ENCODE measurements at places on chromosomes 3 and 15. TPM values are rescaled to one million over a fixed set of nuclear protein-coding genes. Genes with fewer than 3 reads are reported as not detected.

Gene EHD4
- 7.5 TPM for polyA plus RNA-seq

DNA sequence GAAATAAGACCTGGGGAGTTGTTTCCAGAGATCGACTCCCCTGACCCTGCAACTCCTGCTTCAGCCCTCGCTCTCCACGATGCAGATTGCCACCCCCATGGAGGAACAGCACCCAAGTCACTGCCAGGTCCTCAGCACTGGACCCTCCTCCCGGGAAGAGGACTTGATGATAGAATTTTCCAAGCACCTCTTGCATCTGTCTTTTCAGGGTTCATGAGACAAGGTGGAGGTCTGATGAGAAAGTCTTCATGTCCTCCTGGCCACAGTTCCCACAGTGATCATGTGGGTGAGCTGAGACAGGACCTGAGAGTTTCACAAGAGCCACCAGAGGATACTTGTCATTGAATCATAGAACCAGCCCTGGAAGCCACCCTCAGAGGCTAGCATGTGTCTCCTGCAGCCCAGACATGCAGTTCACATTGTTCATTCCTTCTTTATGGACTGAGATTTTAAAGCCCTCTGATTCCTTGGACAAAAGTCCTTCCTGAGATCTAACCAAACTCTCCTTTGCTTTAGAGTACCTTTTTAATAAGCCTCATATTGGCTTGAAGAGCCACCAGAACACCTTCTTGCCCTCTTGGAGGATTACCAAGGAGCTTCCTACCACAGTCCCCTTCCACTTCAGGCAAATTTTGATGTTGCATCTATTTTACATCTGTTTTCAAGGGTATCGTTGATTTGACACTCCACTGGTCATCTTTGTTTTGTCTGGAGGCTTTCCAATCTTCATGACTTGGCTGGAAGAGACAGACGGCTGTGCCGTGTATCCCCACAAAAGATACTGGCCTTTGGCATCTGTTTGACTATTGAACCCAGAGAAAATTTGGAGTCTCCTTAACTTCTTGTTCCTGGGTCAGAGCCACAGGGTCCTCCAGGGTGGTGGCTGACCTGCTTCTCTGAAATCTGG is 224.8 kb upstream of the BHLHE40 start:
- no peak for DNase-seq

DNA sequence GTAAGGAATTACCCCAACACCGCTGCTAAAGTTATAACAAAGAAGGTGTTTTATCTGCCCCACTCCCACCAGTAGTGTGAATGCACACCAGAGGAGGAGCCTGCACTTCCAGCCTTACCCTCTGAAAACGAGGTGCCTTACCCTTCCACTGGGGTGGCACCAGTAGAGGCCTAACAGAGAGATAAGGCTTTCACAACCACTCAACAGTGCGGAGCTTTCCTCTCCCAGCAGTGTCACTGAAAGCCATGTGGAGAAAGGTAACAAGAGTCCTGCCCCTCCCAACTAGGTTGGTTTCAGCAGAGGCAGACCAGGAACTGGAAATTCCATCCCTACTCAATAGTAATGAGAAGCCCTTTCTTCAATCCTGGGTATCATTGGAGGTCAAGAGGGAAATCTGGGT is 539.2 kb downstream of the VGLL3 start:
- no peak for DNase-seq

DNA sequence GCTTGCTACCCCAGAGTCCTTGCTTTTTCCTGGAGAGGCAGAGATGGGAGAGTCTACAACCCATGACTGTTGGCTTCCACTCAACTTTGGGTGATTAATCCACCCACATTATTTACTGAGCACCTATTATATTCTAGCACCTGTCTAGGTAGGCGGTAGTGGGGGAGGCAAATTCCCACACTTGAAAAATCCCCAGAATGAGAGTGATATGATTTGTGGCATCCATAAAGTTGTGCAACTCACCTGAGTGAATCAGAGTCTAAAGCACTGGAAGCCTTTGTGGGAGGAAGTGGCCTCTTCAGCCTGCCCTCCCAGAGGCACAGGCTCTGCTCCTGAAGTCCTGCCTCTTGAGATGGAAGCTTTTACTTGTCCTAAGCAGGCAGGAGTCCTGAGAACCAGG is 40.4 kb upstream of the CTNNB1 start:
- no peak for DNase-seq

GRCh38 chr15:94001255-94001801 is 230.0 kb upstream of the MCTP2 start:
- no peak for DNase-seq

GRCh38 chr3:10600726-10601125 is 95.3 kb upstream of the ATP2B2 start:
- DNase-seq, result no peak

DNA sequence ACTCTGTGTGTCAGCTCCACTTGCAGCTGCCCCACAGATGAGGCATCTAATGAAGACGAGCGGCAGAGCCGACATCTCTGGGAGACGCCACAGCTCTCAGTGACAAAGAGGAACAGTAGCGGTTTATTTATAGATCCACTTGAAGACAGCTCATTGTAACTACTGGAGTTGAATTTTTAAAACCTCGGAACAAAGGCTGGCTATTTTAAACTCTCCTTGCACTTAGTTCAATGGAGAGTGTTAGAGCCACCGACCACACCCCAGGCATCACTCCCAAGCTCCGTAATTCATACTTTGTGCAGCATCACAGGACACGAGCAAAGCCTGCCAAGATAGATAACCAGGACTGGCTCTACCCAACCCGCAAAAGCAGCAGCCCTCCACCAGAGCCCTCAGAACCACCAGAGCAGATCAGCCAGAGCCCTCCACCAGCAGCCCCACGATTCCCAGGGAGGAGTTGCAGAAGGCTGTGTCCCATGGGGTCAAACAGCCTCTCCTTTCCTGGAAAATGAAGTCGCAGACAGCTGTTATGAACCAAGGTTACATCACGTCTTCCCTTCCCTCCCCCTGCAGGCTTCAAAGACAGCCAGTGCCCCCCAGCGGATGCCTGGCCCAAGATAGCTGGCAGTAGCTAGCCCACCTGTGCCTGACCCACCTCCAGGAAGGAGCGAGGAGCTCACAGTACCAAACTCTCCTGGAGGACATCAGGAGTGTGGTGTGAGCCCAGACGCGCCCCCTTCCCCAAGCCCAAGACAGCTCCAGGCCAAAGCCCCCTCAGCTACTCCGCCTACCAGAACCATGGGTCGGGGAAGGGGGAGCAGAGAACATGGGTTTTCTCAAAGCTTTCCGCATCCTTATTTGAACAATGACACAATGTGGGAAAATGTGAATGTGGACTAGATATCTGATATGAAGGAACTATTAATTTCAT is 45.7 kb downstream of the POC1A start:
- peak; percentile 49 for DNase-seq

GRCh38 chr3:69806735-69807438 is 67.6 kb downstream of the MITF start:
- no peak for DNase-seq

GRCh38 chr3:105774444-105775180 is 94.2 kb downstream of the CBLB start:
- no peak for DNase-seq

DNA sequence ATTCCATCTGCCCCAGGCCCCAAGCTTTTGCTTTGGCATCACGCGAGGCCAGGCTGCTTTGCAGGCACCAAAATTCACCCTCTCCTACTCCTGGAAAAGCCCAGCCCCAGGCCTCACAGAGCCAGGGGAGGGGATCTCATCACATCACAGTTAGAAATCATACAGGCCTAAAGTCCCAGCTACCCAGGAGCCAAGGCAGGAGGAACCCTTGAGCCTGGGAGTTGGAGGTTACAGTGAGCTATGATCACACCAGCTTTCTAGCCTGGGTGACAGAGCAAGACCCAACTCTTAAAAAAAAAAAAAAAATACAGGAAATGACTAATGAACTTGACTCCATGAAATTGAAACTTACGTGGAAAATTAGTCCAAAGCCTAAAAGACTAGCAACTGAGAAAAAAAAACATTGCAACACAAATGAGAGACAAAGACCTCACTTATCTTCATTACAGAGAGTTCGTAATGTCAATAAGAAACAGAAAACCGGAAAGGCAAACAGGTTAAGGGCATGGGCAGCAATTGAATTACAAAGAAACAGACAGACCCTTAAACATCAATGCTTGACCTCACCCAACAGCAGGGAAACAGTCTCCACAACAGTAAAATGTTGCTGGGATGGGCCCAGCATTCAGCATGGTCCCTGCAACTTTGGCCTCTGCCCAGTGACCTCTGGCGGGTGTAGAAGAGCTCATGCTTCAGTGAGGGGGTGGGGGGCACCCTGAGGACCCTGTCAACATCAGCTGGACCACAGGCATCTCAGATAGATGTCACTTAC is 151.5 kb downstream of the LRRK1 start:
- DNase-seq, result no peak

GRCh38 chr3:140319739-140320138 is 358.1 kb upstream of the TRIM42 start:
- no peak for DNase-seq

DNA sequence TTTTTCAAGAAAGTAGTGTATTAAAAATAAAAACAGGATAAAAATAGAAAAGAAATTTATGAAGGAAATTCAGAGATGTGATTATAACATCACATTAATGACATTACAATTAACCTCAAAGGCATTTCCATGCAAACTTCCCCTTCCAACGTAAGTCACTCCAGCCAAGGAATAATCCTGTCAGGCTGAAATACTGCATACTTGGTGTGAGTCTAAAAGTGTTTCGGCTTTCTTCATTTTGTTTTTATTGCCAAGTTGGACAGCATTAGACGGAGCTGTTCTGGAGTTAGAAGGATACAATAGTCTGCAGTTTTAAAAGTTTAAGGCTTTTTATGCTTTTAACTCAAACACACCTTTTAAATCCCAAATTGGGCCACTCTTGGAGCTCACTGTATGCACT is 435.0 kb downstream of the MECOM start:
- no peak for DNase-seq

DNA sequence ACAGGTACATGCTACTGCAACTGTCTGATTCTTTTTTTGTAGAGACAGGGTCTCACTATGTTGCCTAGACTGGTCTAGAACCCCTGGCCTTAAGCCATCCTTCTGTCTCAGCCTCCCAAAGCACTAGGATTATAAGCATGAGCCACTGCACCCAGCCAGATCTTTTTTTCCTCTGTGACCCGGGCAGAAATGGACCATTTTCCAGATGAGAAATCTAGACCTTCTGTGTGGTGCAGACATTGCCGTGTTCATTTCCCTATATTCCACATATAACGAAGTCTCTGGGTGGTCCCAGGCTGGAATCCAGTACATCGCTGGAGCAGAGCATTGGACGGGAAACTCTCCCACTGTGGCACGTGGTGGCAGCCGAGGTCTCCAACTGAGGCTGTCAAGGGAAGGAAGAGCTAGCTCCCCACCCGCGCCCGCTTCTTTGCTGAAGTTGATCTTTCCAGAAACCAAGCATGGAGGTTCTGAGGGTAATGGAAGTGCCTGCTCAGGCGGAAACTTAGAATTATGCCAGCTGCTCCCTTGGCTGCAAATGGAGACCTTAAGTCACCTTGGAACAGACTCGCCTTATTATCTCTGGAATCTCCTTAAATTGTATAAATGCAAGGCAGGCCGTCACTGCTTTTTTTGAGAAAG is 23.1 kb upstream of the TXNRD3 start:
- no peak for DNase-seq
